ENCODE measurements at places on chromosomes 16 and 17. TPM values are rescaled to one million over a fixed set of nuclear protein-coding genes. Genes with fewer than 3 reads are reported as not detected.

DNA sequence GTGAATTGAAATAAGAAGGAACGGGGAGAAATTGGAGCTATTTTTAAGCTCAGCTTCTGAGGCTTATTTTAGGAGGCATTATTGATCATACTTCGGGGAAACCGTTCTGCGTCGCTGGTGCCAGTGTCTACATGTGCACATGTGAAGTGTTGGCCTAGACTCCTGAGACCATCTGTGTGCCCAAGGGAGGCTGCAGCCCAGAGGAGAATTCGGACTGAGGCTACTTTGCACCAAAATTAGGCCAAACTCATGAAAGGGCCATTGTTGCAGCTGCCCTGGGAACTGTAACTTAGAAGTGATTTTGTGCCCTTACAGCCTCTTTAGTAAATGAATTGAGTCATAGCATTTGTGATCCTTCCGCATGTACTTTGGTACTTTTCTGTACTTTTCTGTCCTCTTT is 102.0 kb upstream of the NOL11 start:
- no peaks in the 10 kb centered on the region for H3K27me3 ChIP-seq
- H3K4me1 ChIP-seq: no peaks in the 10 kb centered on the region
- DNase-seq: no peak
- H3K4me3 ChIP-seq: no peak overlapping the region
- no peak overlapping the region for H3K27ac ChIP-seq
- no peaks in the 10 kb centered on the region for H3K36me3 ChIP-seq

- no peaks in the 10 kb centered on the region for H3K36me3 ChIP-seq
- no peak for DNase-seq
These were observed 48.5 kb upstream of the CCL2 start for GRCh38 chr17:34206569-34206968.

DNA sequence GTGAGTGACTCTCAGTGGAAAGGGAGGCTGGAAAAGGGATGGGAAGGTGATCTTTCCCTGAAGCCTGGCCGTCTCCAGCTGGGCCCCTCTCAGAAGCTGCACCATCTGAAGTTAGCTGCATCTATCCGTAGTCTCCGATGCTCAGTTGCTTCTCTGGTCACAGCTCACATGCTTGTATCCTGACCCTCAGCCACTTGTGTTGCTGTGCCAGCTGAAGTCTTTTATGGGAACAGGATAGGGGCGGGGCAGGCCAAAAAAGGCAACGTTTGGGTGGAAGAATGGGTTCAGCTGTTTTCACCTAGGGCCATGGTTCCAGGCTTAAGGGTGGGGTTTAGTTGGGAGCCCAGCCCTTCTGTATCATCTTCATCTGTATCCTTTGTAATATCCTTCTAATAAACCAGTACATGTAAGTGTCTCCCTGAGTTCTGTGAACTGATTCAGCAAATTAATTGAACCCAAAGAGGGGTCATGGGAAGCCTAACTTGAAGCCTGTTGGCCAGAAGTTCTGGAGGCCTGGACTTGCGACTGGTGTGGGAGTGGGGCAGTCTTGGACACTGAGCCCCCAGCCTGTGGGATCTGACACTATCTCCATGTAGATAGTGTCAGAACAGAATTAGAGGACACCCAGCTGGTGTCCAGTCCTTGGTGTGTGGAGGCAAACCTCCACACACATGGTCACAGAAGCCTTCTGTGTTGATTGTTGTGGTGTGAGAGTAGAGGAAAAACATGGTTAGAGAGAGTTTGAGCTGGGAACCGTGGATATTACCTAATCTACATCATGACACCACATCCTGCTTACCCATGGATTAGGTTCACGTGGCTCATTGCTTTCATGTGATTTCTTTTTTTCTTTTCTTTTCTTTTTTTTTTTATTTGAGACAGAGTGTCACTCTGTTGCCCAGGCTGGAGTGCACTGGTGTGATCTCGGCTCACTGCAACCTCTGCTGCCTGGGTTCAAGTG is 49.3 kb upstream of the FBXO47 start:
- H3K27ac ChIP-seq: no peak overlapping the region
- peaks cover 27% of the 10 kb centered on the region for H3K4me1 ChIP-seq
- DNase-seq: no peak
- peak overlapping the region; percentile 20 for H3K4me3 ChIP-seq

DNA sequence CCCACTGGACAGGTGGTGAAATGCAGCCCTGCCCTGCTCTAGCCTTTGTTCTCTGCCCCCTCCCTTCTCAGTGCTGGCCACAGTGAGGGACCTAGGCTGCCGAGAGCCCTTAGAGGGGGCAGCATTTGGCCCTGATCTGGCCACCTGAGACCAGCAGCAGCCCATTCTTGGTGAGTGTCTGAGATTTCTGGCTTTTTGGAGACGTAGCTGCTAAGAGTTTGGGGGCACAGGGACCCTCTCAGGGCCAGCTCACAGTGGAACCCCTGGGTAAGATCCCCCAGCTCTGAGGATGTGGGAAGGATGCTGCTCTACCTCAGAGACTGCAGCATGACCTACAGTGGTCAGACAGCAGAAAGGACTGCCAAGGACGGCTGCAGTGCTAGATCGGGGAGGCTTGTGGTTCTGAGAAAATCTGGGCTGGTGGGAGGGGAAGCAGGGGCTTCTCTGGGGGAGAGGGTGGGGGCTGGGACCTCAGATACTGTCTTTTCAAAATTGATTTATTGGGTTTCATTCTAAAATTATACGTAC is 13.3 kb downstream of the GRB7 start:
- no peak for DNase-seq
- peaks cover 29% of the 10 kb centered on the region for H3K4me1 ChIP-seq
- H3K36me3 ChIP-seq: peaks cover 2% of the 10 kb centered on the region
- no peak overlapping the region for H3K4me3 ChIP-seq

- H3K27ac ChIP-seq: no peak overlapping the region
- H3K36me3 ChIP-seq: peaks cover 5% of the 10 kb centered on the region
- H3K4me1 ChIP-seq: no peaks in the 10 kb centered on the region
These were observed 32.1 kb downstream of the GINS2 start for GRCh38 chr16:85656351-85657266.

DNA sequence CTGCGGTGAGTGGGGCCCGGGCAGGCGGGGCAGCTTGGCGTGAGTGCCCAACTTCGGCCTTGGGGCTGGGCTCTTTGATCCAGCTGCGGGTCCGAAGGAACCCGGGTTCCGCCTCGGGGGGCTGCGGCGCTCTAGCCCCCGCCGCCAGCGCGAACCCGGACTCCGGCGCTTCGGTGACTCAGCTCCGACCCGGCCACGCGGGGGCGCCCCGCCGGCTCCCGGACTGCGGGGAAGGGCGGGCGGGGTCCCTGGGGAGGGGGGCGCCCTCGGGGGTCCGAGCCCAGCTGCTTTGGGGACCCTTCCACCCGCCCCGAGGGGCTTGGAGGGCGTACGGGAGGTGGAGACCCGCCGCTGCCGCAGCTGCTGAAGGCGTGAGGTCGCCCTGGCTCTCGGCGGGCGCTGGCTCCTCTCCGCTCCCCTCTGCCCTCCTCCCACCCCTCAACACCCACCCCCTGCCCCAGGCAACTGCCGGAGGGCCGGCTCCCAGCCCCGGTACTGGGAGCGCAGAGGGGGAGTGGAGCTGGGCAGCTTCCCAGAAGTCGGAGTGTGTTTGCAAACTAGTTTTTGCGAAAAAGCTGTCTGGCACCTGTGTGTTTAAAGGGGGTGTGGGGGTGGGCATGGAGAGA is 516 bp downstream of the CPNE2 start:
- peaks cover 22% of the 10 kb centered on the region for H3K27me3 ChIP-seq
- no peak overlapping the region for H3K27ac ChIP-seq
- no peak for DNase-seq
- no peaks in the 10 kb centered on the region for H3K36me3 ChIP-seq
- H3K4me3 ChIP-seq: peak overlapping the region; percentile 84

- H3K27ac ChIP-seq: no peak within 1 kb of the TSS
- H3K4me3 ChIP-seq: no peak within 1 kb of the TSS
- H3K36me3 ChIP-seq: peaks cover 25% of the 10 kb centered on the region
- no peak for DNase-seq
- H3K27me3 ChIP-seq: no peaks in the 10 kb centered on the region
- no peaks in the 10 kb centered on the region for H3K4me1 ChIP-seq
These were observed at the start of gene TMED6 for GRCh38 chr16:69351309-69352027. TSS of gene TMED6 (minus strand) at chr16:69351786. CDS start at chr16:69351753, 33 bp downstream.

The OR3A3 gene
- not detected for total RNA-seq

Data from activated T-helper 1 cell treated with anti-CD3 and anti-CD28 coated beads, Interleukin-12 subunit alpha, Interleukin-12 subunit beta, Interleukin-2, Interleukin-4 antibody, amounts not matched to agents 30 ng/mL and 10 ng/mL and 1 ng/mL, durations not matched to agents 14 hours and 24 hours and 36 hours (primary cell).